MCF 10A (cell line): ENCODE measurements at places on chromosomes 3 and 15. TPM values are rescaled to one million over a fixed set of nuclear protein-coding genes. Genes with fewer than 3 reads are reported as not detected.

- H3K27ac ChIP-seq: no peak overlapping the region
- no peaks in the 10 kb centered on the region for H3K27me3 ChIP-seq
- no peak overlapping the region for H3K4me3 ChIP-seq
- DNase-seq: no peak
- H3K36me3 ChIP-seq: no peaks in the 10 kb centered on the region
Measured at GRCh38 chr15:69809421-69809820, 288.3 kb downstream of the TLE3 start.

GRCh38 chr3:31295150-31295765 is 237.5 kb upstream of the STT3B start:
- no peak for DNase-seq
- no peaks in the 10 kb centered on the region for H3K36me3 ChIP-seq
- no peaks in the 10 kb centered on the region for H3K4me1 ChIP-seq

DNA sequence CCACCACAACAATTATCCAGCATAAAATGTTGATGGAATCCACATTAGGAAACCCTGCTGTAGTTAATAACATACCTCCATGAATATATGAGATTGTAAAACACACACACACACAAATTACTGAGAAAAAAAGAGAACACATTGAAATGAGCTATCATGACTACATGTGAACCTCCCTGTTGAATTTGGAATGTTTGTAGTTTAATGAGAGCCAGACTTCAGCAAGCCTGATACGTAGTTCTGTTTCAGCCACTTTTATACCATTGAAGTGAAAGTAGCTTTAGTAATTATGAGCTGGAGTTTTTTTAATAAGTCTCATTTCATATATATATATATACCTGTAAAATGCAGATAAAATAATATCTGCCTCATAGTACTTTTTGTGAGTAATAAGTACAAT is 1146.4 kb downstream of the NAALADL2 start:
- DNase-seq: no peak
- H3K27me3 ChIP-seq: no peaks in the 10 kb centered on the region
- H3K4me3 ChIP-seq: no peak overlapping the region
- H3K4me1 ChIP-seq: no peaks in the 10 kb centered on the region
- H3K36me3 ChIP-seq: no peaks in the 10 kb centered on the region
- no peak overlapping the region for H3K27ac ChIP-seq

Gene ZNF80
- not detected in 2 replicates for total RNA-seq

Gene IL12A
- 1.3 and 1.7 TPM in 2 replicates for total RNA-seq

DNA sequence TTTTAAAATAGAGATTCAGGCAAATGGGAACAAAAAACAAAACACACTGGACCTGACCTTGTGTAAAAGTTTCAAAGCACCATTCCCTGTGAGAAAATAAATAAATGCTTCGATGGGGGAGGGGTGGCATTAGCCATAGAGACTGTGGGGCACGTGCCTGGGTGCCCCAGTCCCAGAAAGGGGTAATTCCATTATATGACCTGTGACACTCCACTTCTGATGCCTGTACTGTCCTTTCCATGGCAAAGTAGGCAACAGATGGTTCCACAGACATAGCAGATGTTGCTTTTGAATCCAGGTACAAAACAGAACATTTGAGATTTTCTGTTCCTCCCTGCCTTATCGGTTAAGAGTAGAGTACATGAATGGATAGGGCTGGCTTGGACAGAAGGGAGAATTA is 3.9 kb downstream of the PHLDB2 start:
- no peak for DNase-seq
- H3K4me3 ChIP-seq: no peak overlapping the region
- peaks cover 54% of the 10 kb centered on the region for H3K4me1 ChIP-seq
- no peak overlapping the region for H3K27ac ChIP-seq

DNA sequence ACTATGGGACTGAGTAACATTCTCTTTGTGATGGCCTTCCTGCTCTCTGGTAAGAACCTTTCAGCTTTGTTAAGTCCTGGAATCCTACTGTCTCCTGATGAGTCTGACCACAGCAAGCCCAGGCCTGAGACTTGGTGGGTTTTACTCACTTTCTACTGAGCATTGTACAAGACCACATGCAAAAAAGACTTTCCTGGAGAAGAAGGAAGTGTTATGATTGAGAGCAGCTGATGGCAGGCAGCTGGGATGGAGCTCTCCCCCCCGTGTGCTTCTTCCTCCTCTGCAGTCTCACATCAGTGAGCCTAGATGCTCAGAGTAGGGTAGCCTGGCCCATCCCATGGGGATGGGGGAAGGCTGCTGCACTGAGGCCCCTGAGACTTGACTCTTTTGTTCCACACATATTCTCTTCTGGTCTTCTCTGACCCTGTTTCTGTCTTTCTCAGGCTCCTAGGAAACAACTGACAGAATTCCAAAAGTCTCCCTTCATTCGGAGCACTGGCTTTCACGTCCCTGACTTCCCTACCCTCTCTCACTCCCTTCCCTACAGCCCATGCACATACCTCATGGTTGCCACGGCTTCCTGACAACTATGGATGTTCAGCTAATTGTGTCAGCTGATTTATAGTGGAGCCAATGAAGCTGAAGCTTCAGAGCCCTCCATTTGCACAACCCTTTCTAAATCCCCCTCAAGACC is 36.6 kb downstream of the CD86 start:
- no peak overlapping the region for H3K27ac ChIP-seq
- no peaks in the 10 kb centered on the region for H3K36me3 ChIP-seq
- DNase-seq: no peak
- H3K4me3 ChIP-seq: no peak overlapping the region
- peaks cover 9% of the 10 kb centered on the region for H3K4me1 ChIP-seq
- H3K27me3 ChIP-seq: no peaks in the 10 kb centered on the region

Gene IRAK2
- 6.0 and 7.0 TPM in 2 replicates for total RNA-seq

Gene ANKRD28
- 71.7 and 79.0 TPM in 2 replicates for total RNA-seq

GRCh38 chr3:28840976-28841376 is 439.9 kb upstream of the RBMS3 start:
- H3K27me3 ChIP-seq: no peaks in the 10 kb centered on the region
- no peaks in the 10 kb centered on the region for H3K36me3 ChIP-seq

Gene TGFBR2
- 103 and 104 TPM in 2 replicates for total RNA-seq

DNA sequence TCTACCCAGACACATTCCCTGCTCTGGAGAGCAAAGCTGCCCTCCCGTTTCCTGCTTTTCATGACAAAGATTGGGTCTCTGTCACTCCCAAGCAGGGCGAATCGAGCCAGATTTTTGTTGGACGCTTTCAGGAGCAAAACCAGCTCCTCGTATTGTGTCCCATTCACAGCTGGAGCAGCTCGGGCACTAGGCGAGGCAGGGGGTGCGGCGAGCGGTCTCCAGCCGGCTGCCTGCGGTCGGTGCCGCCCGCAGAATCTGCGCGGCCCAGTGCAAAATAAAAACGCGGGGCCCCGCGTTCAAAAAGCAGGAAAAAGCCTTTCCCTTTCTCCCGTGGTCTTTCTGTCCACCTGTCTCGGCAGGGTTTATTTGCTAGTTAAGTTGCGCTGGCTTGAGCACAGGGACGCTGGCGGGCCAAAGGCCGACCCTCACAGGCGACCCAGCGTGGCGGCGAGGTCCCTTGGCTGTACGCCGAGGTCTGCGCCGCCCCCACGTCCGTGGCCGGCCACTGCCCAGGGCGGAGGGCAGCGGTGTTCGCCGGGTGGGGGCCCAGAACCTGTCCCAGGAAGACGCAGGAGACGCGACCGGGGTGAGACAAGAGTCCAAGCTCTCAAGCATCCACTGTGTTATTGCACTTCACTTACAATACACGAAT is 71.2 kb downstream of the CYP19A1 start:
- H3K27ac ChIP-seq: no peak overlapping the region
- H3K4me3 ChIP-seq: peak overlapping the region; percentile 60
- peak; percentile 8 for DNase-seq
- H3K4me1 ChIP-seq: no peaks in the 10 kb centered on the region
- H3K27me3 ChIP-seq: no peaks in the 10 kb centered on the region

DNA sequence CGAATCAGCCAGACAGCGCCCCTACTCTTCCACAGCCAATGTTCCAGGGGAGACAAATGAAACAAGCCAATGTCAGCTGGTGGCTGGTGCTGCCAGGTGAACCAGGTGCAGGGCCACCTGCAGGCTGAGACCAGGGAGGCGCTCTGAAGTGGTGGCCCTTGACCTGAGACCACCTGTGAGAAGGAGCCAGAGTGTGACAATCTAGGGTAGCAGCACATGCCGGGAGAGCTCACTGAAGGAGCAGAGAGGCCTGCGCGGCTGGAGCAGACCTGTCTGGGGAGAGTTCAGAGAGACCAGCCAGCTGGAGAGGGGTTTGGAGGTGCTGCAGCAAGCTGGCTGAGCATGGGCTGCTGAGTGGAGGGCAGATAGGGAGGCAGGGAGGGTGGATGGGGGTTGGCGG is 693 bp upstream of the STAB1 start:
- no peak for DNase-seq
- no peaks in the 10 kb centered on the region for H3K4me1 ChIP-seq
- peaks cover 22% of the 10 kb centered on the region for H3K36me3 ChIP-seq
- H3K27me3 ChIP-seq: no peaks in the 10 kb centered on the region
- no peak overlapping the region for H3K4me3 ChIP-seq

DNA sequence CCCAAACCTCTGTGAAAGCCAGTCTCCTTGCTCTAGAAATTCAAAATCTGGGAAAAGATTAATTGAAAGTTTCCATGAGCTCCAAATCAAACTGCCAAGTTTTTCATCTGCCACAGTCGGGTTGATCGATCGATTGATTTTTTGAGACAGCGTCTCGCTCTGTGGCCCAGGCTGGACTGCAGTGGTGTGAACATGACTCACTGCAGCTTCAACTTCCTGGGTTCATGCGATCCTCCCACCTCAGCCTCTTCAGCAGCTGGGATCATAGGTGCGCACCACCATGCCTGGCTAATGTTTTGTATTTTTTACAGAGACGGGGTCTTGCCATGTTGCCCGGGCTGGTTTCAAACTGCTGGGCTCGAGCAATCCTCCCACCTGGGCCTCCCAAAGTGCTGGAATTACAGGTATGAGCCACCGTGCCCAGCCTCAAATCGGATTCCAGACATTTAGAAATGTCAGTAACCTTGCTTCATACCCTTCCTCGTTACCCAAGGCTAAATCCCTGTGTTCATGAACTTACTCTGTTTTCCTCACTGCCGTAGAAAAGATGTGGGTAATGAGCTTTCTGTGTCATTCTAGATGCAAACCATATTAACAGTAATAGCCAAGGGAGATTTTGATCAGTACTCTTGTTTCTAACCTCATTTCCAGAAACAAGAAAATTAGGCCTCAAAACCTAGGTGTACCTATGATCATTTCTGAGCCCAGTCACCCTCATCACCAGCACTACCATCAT is 105.9 kb upstream of the AKAP13 start:
- H3K27me3 ChIP-seq: no peaks in the 10 kb centered on the region
- no peaks in the 10 kb centered on the region for H3K36me3 ChIP-seq
- H3K4me3 ChIP-seq: no peak overlapping the region
- no peak for DNase-seq
- H3K27ac ChIP-seq: no peak overlapping the region
- H3K4me1 ChIP-seq: no peaks in the 10 kb centered on the region

Gene LMAN1L
- total RNA-seq: 0.23 TPM in 1 of 2 replicates, not detected in the other

DNA sequence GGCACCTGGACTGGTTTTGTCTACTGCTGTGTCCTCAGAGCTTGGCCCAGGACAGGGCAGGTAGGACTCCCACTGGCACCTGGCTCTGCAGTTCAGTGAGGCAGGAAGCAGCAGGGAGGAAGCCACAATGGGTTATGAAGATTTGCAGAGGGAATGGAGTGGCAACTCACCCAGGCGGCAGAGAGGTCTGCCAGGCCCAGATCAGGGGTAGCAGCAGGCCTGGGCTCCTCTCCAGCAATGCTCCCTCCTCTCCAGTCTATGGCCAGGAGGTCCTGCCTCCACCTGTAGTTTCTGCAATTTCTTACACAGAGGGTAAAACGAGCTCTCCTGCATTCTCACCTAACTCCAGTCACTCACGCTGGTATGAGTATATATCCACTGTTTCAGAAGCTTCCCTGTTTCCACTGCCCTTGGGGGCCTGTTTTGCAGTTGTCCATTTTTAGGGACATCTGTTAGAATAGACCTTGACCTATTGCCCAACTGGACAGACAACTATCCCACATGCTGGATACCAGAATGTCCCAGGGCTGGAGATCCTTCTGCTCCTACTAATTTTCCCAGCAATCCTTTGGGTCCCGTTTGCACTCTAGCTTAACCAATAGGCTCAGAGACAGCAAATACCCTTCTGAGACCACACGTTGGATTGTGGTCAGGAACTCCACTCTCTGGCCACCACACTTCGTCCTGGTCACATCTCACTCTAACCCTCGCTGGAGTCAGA is 35.2 kb downstream of the HMCES start:
- peak overlapping the region; percentile 81 for H3K4me3 ChIP-seq
- H3K27ac ChIP-seq: peak overlapping the region; percentile 19
- H3K36me3 ChIP-seq: peaks cover 8% of the 10 kb centered on the region
- DNase-seq: peak; percentile 10
- H3K27me3 ChIP-seq: no peaks in the 10 kb centered on the region
- H3K4me1 ChIP-seq: peaks cover 16% of the 10 kb centered on the region

Gene COL7A1
- 44.2 and 60.5 TPM in 2 replicates for total RNA-seq

DNA sequence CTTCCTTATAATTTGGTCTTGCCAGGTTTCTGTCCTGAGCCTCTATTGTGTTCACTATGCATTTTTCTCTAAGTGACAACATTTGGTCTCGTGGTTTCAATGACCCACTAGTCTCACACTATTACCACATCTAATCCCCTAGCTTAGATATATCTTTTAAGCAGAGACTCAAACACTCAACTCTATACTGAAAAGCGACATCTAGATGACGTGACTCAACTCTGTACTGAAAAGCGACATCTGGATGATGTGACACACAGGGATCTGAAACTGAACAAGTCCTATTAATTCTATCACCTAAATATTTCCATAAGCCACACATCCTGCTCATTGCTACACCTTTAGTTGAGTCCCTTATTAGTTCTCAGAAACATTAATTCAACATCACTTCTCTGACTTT is 141.7 kb upstream of the MBNL1 start:
- no peak overlapping the region for H3K27ac ChIP-seq
- no peaks in the 10 kb centered on the region for H3K27me3 ChIP-seq
- H3K36me3 ChIP-seq: no peaks in the 10 kb centered on the region
- peaks cover 15% of the 10 kb centered on the region for H3K4me1 ChIP-seq

GRCh38 chr3:183244981-183245476 is 8.0 kb upstream of the B3GNT5 start:
- no peak for DNase-seq
- H3K4me1 ChIP-seq: peaks cover 6% of the 10 kb centered on the region
- no peak overlapping the region for H3K27ac ChIP-seq

Gene CCNB2
- total RNA-seq: 25.7 and 54.1 TPM in 2 replicates

GRCh38 chr3:81463781-81464180 is 297.7 kb downstream of the GBE1 start:
- no peaks in the 10 kb centered on the region for H3K36me3 ChIP-seq
- no peaks in the 10 kb centered on the region for H3K4me1 ChIP-seq
- no peaks in the 10 kb centered on the region for H3K27me3 ChIP-seq
- no peak overlapping the region for H3K4me3 ChIP-seq
- no peak overlapping the region for H3K27ac ChIP-seq
